ENCODE measurements at places on chromosomes 1 and 21.

GRCh38 chr1:175520186-175520585, 223.2 kb downstream of the TNR start:
- DNase-seq = no peak

GRCh38 chr1:18072066-18072465, 35.5 kb upstream of the IGSF21 start:
- DNase-seq = no peak

DNA sequence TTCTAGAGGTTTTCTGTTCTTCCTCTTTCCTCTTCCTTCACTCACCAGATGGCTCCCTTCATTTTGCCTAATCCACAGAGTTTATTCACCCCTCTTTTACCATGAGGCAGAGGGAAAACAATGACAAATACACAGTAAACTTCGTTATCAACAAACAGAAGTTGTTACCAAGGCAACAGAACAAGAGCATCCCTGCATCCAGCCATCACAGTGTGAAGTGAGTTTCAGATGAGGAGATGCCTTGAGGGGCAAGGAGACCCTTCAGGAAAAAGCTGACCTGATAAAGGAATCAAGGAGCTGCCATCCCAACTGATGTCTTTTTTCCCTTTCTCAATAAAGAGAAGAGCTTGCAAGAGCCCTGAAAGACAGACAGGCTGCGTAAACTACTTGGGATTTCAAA, 195.3 kb downstream of the BRINP2 start:
- DNase-seq = no peak

DNA sequence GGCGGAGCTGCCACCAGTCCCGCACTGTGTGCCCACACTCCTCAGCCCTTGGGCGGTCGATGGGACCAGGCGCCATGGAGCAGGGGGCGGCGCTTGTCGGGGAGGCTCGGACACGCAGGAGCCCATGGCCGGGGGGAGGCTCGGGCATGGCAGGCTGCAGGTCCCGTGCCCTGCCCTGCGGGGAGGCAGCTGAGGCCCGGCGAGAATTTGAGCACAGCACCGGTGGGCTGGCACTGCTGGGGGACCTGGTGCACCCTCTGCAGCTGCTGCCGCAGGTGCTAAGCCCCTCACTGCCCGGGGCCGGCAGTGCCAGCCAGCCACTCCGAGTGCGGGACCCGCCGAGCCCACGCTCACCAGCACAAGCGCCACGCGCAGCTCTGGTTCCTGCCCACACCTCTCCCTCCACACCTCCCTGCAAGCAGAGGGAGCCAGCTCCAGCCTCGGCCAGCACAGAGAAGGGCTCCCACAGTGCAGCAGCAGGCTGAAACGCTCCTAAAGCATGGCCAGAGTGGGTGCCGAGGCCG, 267.7 kb downstream of the RYR2 start:
- no peak for DNase-seq

DNA sequence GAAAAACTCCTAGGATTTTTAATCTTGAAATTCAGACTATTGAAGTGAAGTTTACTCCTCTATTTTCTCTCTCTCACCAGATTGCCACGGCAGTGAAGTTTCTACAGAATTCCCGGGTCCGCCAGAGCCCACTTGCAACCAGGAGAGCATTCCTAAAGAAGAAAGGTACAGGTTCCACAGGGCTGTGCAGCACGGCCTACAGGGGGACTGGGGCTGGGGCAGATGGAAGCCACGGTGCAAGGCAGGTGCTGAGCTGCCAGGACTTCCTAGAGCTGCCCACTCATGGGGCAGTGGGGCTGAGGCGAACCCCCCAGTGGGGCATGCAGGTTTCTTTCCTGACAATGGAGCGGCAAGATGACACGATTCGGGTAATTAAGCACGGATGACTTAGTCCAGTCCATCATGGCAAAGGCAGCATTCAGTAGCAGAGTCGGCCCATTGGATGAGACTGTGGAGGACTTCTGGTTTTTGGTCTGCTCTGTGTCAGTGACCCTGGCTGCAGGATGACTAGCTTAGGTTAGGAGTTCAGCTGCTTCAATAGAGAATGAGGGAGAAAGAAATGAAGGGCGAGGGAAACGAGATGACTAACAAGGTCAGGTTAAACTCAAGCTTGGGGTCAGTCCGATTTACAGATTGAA, 61.5 kb downstream of the PEX14 start:
- DNase-seq = no peak

- DNase-seq = no peak
Measured at GRCh38 chr1:17763417-17763816, 8.3 kb downstream of the ACTL8 start.

DNA sequence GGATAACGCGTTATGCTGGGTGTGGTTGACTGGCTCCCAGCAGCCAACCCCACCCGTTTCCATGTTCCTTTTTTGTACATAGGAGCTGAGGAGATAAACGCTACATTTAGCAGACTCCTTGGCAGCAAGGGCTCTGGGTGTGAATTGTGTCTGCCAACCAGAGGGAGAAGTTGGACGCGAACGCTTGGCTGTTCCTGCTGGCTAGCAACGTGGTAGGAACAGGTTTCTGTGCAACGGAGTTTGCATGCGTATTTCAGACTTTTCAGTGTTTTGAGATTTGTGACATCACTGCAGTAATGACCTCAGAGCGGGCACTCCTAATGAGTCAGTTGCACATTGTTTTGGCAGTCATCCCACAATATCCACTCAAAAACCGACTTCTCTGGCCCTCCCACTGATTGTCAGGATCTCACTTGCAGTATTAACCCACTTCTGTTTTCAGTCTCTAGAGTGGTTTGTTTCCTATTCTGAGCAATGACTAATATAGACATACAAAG, 98.7 kb upstream of the RGS1 start:
- no peak for DNase-seq

DNA sequence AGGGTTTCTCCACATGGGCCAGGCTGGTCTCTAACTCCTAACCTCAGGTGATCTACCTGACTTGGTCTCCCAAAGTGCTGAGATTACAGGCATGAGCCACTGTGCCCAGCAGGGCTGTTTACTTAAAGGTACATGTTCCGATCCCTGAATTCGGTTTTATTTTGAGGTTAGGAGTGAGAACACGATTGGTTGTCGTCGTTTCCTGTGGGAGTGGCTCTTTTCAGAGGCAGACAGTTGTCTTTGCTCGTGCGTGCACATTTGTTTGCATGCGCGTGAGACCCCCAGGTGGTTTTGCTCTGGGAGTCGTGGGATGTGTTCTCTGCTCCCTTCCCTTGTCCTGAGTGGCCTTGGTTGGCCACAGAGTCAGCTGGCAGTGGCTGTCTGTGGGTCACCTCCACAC, 60.2 kb downstream of the SKI start:
- no peak for DNase-seq

DNA sequence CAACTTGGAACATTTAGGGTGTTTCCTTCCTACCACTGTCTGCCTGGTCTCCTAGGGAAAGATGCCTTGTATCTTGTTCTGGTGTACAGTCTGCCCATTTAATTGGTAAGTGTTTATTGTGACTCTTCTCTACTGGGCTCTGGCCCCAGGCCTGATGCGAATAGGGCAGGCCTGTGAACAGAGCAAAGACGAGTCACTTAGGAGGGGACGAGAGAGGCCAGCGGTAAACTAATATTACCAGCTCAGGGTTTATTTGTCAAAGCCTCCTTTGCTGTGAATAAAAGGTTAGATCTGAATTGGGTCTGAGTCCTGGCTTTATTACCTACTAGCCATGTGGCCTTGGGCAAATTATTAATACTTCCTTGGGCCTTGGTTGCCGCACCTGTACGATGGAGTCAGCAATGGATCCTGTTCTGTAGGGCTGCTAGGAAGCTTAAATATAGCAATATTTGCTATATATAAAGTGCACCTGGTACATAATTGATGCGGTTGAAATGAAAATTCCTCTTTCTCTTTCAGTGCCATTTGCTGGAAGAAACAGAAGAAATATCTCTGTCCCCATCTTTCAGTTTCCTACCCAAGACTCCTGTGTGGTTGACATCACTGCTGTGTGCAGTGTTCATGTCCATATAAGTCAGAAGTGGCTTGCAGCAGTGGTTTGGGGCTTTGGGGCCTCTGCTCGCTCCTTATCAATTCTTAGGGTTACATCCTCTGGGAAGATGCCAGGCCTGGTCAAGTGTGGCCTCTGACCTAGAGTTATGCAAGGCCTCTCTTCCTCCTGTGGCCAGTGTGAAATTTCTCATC, 32.4 kb downstream of the MAPKAPK2 start:
- no peak for DNase-seq

DNA sequence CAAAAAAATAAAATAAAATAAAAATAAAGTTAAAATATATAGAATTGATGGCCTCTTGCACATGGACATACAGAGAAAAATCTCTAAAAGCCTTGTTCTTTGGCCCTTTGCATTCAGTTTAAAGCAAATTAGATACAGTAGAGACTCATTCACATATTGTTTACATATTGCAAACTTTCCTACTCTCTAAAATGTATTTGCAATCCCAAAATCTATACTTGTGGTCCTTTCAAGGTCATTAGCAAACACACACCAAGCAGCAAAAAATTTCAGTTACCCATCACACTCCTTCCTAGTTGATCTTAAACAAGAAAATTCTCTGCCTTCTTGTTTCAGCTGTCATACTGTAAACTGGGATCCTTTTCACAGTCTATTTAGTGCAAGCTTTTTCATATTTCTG, 61.0 kb upstream of the SLC44A3 start:
- DNase-seq = no peak

- DNase-seq = no peak
Measured at GRCh38 chr1:204446413-204447111, 34.9 kb upstream of the PPP1R15B start.

GRCh38 chr1:29961293-29962059, 725.2 kb downstream of the PTPRU start:
- no peak for DNase-seq

DNA sequence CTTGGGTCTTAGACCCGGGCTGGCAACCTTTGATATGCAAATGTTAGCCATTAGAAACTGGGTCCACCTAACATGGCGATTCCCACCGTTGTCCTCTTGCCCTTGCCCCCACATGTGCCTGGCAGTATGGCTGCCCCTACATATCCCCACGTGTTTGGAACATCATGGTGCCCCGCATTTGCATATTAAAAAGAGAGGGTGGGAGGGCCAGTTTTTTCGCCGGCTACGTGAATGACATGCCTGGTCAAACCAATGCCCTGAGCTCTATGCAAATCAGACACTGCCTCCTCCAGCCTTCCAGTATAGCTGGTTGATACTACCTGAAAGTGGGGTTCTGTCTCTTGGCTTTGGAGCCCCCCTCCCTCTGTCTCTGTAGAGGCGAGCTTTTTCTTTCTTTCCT, 133.0 kb downstream of the CDC42BPA start:
- DNase-seq = no peak

DNA sequence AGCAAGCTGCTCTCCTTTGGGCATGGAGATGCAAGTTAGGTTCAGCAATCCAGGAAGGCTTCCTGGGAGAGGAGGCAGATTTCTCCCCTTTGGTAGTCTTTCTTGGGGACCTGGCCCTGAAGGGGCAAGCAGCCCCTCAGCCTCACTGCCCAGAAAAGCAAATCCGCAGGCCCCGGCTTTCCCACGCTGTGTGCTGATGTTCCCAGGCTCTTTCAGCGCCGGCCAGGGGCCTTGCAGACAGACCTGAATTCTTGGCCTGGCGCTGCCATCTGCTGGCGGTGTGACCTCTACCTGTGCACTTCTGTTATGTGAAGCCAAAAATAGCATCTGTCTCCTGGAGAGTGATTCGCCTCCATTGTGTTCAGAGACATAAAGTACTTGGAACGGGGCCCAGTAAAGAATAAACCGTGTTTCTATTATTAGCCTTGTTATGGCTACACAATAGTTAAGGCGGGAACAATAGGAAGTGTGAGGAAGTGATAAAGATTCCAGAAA, 64.8 kb downstream of the ALPL start:
- DNase-seq = no peak

GRCh38 chr1:10961300-10961833, 51.1 kb upstream of the TARDBP start:
- DNase-seq = no peak

DNA sequence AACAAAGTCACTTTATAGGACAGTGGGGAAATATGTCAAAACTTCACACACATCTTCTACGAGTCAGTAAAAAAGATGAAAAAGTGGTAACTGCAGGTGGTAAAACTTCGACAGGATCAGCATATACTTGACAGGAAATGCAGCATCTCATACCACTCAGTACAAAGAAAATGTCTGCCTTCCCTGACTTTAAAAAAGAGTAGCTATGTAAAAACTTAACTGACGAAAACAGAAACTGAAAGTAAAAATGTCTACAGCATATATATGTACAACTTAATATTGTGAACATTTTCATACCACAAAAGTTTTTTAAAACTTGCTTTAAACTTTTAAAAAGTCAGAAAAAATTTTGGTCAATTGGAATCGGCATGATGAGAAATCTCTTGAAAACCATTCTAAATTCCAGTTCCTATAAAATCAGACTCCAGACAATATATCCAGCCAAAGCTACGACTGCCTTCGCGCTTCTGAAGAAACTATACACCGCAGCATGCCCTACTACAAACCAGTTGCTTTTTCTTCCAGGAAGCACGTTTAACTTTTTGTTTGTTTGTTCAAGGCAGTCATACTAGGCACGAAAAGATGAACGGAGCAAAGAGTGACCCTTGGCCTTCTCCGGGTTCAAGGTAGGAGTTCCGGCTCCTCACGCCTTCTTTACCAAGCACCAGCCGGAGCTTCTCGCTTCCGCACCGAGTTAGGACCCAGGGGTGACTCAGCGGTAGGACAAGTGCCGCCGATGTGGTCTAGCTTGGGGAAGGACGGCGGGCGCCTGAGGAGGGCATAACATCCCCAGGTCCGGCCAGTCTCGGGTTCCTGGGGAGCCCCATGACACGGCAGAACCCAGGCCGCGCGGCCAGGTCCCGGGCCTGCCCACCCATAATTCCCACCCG, 612 bp downstream of the PSMA5 start:
- no peak for DNase-seq

GRCh38 chr21:31043471-31043870, 5.2 kb upstream of the KRTAP19-8 start:
- DNase-seq = no peak

DNA sequence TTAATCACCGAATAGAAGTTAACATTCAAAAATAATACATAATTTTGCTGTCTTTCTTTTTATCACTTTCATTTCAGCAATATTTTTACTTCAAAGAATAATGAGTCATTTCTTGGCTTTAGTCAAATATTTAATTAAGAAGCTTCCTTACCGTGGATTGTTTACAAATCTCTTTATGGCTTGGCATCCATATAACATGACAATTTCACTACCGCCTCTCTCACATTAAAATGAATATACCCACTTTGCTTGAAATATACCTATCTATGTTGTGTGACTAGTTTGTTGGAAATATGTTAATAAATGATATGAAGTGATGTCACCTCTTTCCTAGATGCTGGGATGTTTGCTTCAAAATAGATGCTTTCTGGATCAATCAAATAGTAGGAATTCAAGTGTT, 1203.9 kb downstream of the AMY1C start:
- no peak for DNase-seq

DNA sequence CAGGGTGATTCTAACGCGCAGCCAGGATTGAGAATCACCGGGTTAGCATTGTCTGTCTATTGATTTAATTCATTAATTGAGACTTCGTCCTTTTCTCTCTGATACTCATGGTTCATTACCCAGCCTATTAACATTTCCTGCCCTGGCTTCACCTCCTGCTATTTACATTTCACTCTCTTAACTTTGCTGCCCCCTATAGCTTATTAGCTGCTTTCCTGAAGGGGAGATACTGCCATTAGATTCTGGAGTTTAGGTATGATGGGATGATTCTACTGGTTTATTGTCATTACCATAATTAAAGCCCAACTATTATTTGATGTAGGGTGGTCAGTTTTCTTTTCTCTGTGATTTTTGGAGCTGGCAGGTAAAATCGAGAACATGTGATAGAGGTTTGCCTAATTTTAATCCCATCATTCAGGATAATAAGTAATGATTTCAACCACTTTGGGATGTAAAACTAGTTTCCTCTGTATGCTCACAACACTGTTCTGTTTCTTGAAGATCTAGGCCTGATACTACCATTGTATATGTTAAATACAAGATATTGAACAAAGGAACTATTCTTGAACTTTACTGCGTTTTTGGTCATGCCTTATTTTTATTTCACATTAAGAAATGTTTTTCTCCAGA, 6.4 kb downstream of the PPP2R5A start:
- DNase-seq = no peak

Measured in AG04449 (cell line).